ENCODE measurements at places on chromosomes 7 and 10.

GRCh38 chr7:22801912-22802311 is 20.7 kb downstream of the TOMM7 start:
- no peak for DNase-seq

GRCh38 chr7:119086026-119086425 is 861.5 kb downstream of the ANKRD7 start:
- DNase-seq: no peak

DNA sequence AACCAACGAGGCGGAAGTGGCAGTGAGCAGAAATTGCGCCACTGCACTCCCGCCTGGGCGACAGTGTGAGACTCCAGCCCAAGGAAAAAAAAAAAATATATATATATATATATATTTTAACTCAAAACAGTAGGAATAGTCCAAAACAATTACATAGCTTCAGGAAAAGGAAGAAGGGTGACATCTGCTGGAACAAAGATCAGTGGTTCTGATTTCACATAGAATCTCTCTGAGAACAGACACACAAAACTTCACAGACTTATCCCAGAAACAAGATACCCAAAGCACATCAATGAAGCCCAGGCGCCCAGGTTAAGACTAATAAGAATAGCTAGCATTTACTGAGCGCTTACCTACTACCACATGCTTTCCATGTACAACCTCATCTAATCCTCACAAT is 45.0 kb downstream of the DNMBP start:
- DNase-seq: no peak

DNA sequence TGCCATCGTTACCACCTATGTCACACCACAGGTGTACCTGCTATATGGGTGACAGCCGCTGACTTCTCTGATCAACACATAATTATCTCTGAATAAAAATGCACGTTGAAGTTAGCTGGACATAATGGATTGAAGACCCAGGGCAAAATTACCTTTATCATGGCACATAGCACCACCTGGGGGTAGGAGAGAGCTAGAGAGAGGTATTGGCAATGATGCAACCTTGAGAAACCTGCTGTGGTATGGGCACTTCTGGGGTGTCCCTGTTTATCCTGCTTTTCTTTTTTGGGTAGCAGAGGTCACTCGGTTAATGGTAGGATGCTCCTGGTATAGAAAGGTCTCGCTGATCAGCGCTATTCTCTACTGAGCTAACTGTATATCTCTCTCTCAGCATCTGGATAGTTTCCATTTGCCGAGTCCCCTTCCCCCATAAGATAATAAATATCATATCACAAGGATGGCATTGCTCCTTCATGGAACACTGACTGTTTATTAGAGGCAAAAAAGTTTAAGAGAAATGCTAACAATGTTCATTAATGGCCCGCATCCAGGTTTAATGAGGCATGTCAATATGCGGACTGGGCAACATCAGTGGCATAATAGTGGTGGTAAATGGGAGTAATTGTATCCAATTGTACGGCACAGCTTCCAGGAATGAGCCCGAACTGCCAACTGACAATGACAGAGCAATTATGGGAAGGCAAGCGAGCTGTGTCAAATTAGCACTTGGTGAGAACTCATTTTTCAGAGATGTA is 323.1 kb downstream of the TFEC start:
- DNase-seq: no peak

DNA sequence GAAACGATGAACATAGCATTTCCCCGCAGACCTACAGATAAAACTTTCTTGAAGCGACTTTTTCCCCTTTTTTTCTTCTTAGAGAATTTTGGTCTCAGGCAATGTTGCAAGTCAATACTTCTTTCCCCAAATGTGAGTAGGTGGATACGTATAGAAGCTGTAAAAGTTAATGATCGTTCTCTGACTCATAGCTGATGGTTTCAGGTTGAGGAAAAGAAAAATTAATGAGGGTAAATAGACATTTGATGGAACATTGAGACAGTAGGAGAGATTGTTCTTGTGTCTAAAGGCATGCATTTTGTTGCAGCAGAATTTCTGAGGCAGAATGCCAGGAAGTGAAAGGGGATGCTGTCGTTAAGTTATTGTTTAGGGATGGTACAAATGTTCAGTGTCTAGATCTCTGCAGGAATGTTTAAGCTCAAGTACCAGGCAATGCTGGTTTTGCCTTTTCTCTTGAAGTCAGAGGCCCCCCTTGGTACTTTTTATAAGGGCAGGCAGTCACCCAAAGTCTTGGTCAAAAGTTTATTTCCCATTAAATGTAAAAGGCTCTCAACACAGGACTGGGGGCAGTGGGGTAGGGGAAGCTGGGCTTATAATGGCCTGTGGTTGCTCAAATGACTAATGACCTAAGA is 9.3 kb downstream of the TCF7L2 start:
- no peak for DNase-seq
